ENCODE measurements at places on chromosomes 3 and 15.

GRCh38 chr3:109045271-109046040, 72.5 kb downstream of the MORC1 start:
- no peak for DNase-seq

DNA sequence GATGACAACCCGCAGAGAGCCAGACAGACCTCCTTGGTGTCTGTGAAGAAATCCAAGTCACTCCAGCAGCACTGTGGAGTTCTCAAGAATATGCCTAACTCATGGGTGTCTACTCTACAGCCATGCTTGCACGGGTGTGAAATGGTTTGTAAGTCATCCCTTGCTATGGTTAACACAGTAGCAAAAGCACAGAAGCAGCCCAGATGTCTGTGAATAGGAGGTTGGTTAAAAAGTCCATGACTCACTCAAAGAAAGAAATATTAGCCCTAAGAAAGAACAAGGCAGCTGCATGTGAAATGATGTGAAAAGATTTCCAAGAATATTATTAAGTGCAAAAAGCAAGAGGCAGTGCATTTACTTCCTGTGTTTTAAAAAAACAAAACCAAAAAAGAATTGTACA, 12.1 kb upstream of the LIMD1 start:
- no peak for DNase-seq

DNA sequence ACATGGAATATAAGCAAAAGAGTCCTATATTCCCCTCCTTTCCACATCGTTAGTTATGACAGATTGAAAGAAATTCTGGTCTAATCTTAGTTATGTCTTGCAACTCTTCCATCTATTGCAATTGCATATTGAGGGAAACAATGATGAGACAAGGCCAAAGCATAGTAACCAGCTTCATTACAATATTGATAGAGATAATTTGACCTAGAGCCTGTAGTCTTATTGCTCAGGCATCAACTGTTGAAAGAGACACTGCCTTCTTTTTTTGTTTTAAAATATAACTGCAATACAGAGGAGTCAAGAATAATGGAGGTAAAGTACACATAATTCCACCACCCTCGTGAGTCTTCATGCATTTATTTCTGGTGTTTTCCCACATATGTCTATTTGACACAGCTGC, 2.0 kb downstream of the TM4SF18 start:
- no peak for DNase-seq

- no peak for DNase-seq
These were observed 178.2 kb downstream of the TNIK start for GRCh38 chr3:171282041-171282440.

DNA sequence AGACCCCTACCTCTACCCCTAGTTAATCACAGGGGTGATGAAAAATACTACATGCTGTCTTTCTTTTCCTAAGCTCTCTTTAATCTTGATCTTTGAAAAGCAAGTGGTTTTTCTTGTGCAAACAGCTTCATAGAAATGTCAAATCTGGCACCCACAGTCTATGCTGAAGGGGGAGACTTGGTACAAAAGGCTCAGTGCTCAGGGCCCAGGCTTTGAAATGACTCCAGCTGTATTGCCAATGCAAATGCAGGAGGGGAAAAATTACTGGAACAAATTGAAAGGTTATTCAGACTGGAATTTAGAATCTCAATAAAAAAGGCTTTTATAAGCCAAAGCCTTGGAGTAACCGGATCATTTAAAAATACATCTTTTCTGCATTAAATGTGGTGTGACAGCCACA, 223.9 kb downstream of the LRTM1 start:
- no peak for DNase-seq

DNA sequence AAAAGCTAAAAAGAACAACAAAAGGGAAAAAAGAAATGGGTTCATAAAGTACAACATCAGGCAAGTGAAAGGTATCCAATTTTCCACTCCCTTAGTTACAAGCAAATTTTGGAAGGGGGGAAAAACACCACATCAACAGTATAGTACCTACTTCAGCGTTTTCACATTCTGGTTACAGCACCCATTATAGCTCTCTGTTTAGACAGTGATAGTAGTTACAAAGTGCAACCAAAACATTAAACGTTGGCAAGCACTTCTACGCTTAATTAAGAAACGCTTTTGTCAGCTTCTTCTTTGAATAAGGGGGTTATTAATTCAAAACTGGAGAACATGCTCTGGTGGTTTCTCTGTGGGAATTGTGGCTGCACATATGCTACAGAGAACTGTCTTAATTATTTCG, 180.2 kb downstream of the VPS13C start:
- no peak for DNase-seq

DNA sequence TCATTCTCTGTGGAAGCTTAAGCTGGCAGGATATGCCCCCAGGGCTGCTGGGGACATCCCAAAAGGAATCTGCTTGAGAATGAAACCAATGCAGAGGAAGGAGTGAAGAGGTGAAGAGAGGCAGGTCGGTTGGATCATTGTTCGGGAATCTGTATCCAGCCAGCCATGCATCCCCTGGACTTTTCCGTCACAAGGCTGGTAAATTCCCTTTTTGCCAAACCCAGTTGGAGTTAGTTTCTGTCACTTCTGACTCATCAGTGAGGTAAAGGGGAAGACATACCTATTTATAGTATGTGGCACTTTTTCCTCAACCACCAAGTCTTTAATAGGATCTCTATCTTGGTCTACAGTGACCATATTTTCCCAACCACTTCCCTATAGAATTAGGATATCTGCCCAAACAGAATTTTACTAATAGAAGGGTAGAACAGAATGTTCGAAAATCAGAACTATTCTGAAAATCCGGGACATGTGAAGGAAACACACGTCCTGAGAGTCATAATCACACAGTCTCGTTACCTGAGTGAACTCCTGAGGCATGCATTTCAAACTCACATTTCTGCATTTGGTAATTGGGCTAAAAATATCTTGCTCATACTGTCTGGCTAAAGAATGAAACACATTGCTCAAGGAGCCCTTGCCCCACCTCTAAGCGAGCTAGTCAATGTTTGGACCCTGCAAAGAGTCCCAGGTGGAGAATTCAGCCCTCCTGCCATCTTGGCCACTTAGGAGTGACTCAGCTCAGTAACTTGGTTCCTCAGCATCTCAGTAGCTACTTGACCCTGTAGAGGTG, 289.7 kb upstream of the ADAMTS9 start:
- no peak for DNase-seq

DNA sequence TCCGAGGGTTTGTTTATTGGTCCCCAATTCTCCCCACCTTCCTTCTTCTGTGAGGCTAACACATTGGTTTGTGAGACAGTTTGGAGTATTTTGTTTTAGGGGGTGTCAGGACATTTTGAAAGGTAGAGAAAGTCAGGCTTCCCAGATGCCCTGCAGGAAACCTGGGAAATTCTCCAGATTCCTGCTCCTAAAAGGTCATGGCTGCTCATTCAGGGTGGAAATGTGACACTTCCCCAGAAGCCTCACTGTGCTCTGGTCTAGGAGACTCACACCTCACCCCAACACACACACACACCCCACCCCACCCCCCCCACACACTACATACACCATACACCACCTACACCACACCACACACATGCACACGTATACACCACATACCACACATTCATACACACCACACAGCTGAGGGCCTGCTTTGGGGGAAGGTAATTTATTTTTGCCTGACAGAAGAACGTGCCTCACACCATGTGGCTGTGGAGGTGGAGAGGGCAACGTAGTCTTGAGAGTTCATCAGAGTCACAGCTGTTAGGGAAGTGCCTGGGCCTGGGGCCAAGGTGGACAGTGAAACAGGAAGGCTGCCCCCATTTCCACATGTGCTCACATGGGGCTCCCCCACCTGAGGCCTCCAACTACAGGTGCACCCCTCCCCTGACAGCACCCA, 40.4 kb upstream of the LIMD1 start:
- DNase-seq: no peak

DNA sequence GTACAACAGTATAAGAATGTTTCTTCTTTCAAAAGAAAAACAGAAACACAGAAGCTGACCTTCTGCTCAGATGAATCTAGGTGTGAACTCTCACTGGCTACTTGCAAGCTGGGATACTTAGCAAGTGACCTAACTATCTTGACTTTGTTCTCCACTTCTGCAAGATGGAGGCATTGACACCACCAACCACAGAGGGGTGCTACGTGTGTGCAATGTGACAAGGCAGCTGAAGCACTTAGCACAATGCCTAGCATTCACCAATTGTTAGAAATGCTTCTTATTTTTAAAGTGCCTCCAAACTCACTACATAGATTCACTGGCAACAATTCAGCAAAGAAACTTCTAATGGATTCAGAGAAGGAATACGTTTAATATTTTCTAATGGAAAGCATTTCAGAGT, 331.4 kb upstream of the WNT5A start:
- DNase-seq: no peak

- DNase-seq: no peak
These were observed 382 bp upstream of the POMGNT2 start for GRCh38 chr3:43106293-43106628.

DNA sequence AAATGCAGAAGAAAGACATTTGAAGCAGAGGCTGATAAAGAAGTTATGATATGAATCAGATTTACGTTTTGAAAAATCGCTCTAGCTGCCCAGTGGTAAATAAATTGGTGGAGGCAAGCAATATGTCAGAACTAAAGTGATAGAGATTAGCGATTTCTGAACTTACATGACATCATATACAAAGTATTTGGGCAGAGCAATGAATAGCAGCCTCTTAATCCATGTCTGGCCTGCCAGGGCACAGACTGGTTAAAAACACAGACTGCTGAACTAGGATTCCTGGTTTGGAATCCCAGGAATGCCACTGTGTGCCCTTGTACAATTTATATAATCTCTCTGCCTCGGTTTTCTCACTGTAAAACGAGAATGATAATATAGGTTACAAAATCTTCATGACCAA, 243.1 kb upstream of the SETMAR start:
- DNase-seq: no peak

DNA sequence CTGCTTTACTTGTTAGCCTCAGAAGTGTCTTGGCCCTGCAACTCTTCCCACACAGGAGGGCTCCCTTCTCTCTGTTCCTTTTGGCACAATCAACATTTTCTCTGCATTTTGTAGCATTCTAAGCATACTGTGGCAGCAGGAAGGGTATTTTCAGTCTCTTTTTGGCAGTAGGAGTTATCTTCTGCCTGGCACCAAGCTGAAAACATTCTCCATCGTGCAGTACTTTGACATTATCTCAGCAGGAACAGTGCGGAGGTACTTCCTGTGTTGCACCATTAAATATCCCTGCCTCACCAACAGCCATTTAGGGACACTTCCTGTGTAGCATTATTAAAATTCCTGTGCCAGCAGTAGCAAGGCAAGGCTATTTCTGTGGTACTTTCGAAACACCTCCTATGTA, 233.2 kb upstream of the SEMA6D start:
- no peak for DNase-seq

GRCh38 chr15:74265046-74265639, 29.0 kb downstream of the CCDC33 start:
- no peak for DNase-seq

DNA sequence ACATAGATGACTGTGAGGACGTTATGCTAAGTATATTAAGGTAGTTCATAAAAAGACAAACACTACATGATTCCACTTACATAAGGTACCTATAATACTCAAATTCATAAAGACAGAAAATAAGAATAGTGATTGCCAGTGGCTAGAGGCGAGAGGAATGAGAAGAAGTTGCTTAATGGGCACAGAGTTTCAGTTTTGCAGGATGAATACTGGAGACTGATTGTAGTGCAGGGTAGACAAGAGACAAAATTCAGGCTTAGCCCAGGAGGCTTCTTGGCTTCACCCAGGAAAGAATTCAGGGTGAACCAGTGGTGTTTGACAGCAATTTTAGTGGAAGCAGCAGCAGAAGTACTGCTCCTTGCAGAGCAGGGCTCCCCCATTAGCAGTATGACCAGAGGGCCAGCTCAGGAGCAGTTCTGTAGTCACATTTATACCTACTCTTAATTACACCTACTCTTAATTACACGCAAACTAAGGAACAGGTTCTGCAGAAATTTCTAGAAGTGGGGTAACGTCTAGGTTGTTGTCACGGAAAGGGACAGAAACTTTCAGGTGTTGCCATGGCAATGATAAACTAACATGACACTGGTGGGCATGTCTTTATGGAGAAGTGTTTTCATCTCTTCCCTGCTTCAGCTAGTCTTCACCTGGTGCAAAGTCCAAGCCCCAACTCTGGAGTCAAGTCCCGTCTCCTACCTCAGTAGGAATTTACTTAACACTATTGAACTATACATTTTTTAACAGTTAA, 55.2 kb downstream of the TBL1XR1 start:
- DNase-seq: no peak

Data from stimulated activated effector memory CD8-positive, alpha-beta T cell treated with anti-CD3 and anti-CD28 coated beads, Interleukin-12 subunit alpha, Interleukin-12 subunit beta, amount 100 ng/mL, for 72 hours (primary cell).